ENCODE measurements at places on chromosomes 12 and 14. TPM values are rescaled to one million over a fixed set of nuclear protein-coding genes. Genes with fewer than 3 reads are reported as not detected.

DNA sequence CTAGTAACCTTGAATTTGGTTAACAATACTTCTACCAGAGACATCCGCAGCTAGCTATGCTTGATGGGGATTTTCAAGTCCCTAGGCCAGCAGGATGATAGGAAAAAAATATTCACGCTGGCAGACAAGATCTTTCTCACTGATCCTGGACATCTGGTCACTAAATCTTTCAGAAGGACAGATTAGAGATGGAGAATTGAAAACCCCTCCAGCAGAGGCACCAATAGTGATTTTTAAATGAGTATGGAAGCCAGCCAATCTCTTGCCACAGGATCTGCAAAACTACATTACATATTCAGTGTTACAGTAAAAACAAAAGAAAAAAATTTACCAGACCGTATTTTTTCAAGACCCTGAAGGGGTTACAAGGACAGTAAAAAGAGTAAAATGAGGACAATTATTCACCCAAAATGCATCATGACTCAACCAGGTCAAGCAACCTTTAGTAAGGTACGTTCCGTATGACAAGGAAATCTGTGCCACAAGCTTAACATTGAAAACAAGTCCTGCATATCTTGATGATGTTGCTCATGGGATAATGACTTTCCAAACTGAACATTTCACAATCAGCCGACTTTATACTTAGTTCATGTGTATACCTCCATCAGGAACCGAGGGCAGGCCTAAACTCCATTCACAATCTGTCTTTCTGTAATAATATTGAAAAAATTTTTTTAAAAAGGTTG, 239.5 kb downstream of the GXYLT1 start:
- DNase-seq, result no peak

DNA sequence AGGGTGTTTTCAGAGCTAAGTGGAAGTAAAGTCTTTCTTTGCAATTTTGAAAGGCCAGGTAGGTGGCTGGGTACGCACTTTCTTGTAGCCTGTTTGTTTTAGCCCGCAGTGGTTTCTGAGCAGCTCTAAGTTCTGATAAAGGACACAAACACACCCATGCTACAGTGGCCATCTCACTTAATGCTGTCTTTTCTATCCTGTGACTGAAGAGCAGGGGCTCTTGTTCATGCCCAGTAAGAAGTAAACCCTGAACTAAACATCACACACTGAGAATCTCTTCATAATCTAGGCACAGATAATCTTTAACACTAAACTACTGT, 427.2 kb downstream of the RAD51B start:
- no peak for DNase-seq

GRCh38 chr14:103733651-103734050, 18.0 kb downstream of the ZFYVE21 start:
- no peak for DNase-seq

DNA sequence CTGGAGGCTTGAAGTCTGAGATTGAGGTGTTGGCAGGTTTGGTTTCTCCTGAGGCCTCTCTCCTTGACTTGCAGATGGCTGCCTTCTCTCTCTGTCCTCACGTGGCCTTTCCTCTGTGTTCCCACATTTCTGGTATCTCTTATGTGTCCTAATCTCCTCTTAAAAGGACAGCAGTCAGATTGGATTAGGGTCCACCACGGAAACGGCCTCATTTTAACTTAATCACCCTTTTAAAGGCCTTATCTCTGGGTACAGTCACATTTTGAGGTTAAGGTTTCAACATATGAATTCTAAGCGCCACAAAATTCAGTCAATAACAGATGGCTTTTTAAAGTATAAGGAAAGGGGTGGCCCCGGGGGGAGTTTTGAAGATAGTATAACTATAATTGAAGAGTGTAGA, 33.5 kb downstream of the UNC79 start:
- no peak for DNase-seq

GRCh38 chr14:33524244-33524643, 426.6 kb downstream of the EGLN3 start:
- DNase-seq, result no peak

GRCh38 chr14:91035855-91036254, 24.6 kb downstream of the RPS6KA5 start:
- no peak for DNase-seq

DNA sequence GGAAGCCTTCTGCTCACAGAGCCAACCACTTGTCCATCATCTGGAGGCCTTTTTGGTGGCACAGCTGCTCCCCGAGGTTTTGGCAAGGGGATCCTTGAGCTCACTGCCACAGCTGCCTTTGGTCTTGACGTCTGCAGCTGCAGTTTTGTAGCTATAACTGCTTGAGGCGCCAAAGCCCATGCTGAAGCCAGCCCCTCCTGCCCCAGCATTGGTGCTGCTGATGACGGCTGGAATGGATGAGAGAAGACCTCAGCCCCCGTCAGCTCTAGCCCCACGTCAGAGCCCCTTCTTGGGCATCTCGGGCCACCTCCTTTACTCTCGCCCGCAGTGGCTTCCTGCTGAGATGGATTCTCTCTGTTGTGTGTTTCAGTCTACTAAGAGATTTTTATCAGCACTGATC, 12.3 kb upstream of the KRT74 start:
- no peak for DNase-seq

DNA sequence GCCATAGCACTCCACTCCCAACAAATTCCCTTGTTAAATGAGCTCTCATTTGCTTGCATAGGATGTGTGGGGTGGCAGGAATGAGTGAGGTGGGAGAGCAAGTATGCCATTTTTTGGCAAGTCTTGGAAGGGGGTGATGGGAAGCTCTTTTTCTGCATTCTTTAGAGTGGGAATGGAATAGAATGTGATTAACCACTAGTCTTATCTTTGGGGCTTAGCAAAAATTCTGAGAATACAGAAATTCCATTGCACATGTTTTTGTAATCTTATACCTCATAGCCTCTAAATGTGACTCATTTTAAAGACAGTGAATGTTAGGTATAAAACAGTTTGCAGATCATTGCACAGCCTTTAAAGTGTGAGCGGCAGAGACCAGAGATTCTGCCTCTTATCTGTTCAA, 28.4 kb upstream of the NEDD1 start:
- peak; percentile 6 for DNase-seq

GRCh38 chr12:56160193-56160763, 2.1 kb downstream of the MYL6 start:
- DNase-seq, result no peak

DNA sequence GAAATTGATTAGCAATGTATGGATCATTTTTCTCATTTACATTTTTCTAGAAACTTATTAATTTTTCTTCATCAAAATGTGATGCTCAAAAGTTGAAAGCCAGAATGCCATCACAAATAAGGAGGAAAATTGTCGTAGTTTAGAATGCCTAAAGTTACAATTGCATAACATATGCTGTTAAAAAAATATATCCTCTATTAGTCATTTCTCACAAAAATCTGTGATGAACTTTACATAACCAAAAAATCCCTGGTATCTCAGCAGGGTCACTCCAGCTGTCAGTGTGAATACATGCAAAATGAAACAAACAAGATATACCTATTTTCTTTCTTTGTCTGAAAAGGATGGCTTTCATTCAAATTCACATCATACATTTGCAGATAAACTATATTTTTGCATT, 358.9 kb downstream of the PAWR start:
- peak; percentile 7 for DNase-seq

DNA sequence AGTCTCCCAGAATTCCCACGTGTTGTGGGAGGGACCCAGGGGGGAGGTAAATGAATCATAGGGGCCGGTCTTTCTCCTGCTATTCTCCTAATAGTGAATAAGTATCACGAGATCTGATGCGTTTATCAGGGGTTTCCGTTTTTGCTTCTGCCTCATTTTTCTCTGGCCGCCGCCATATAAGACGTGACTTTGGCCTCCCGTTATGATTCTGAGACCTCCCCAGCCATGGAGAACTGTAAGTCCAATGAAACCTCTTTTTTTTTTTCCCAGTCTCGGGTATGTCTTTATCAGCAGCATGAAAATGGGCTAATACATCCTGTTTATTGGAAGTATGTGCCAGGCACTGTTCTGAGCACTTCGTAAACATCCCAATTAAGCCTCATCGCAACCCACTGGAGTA, 788 bp downstream of the KRT72 start:
- DNase-seq, result no peak

LRRC74A gene
- not detected for total RNA-seq

DNA sequence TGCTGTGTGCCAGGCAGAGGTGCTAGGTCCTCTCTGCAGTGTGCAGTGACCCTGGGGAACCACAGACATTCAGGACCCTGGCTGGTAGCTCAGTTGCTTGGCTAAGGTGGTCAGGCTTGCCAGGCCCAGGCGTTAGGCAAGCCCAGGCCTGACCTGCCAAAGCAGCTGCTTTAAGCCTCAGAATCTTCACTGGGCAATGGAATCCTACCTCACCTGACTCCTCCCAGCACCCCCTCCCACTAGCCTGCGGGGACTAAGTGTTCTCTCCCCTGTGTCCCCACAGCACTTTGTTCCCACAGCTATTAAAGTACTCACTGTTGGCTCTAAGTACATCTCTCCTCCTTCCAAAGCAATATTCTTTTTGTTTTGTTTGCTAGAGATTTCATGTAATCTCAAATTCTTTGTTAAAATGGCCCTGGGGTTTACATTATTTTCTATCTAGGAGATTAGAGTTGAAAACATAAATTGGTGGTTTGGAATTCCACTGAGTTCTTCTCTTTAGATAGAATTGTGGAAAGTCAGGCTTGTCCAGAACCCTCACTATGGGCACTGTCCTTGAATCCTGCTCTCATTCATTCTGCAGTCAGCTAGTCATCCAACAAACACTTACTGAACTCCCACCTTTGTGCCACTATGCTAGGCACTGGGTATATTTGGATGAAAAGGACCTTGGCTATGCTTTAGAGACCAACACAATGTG, 44.4 kb downstream of the DGLUCY start:
- no peak for DNase-seq

GRCh38 chr14:40122968-40123648, 690.9 kb upstream of the FBXO33 start:
- DNase-seq, result no peak

AMN gene
- total RNA-seq, result under 0.01 TPM

- DNase-seq, result peak; percentile 53
Measured at GRCh38 chr14:95516554-95517181, at the start of gene SYNE3. Gene SYNE3, minus strand, starts transcription at chr14:95516650. Its CDS starts 40,829 bp downstream, at chr14:95475821.

RERG gene
- total RNA-seq, result 0.64 TPM

GRCh38 chr14:89915114-89915878, 39.2 kb downstream of the EFCAB11 start:
- DNase-seq, result peak; percentile 77

DNA sequence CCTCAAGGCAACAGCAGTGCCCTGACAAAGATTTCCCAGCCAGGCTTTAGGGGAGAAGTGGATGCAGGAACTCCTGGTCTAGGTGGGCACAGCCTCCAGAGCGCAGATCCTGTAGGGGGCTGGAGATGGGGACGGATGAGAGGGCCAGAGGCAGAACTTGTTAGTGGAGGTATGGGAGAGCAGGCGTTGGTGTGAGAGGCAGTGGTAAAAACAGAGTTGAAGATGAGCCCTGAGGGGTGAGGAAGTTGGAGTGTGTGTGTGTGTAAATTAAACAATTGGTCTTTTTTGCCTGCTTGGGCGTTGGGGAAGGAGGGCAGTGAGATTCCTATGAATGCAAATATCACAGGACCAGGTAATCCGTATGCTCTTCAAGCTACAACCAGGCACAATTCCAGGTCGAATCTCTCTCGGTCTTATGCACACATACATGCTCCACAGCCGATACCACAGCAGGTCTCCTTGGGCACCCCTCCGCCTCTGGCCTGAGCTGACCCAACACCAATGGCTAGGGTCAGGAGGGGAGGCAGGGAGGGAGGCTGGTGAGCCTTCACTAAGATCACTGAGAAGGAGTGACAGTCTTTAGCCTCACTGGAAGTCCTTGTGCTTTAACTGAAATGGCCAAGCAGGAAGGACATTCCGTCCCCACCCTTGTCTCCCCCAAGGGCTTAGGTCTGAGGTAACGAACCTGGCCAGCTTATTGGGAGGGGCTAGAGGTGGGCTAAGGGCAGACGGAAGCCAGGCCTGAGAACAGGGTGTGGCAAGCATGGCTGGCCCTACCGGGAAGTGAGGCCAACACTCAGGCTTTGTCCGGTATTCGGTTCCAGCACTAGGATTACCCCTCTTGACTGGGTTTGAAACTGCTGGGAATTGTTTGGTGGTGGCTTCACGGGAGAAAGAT, 1.5 kb upstream of the KRT7 start:
- DNase-seq, result no peak

PAPLN gene
- total RNA-seq, result 4.3 TPM

RESF1 gene
- total RNA-seq, result 25.8 TPM

- DNase-seq, result peak; percentile 69
Measured at GRCh38 chr12:6367065-6367968, 8.0 kb downstream of the SCNN1A start.

- DNase-seq, result peak; percentile 74
Measured at GRCh38 chr12:50574601-50575348, 70.0 kb downstream of the DIP2B start.

GRCh38 chr12:113071135-113072112, 14.9 kb downstream of the DTX1 start:
- DNase-seq, result no peak

- DNase-seq, result no peak
Measured at GRCh38 chr12:68623984-68624383, 13.3 kb downstream of the RAP1B start.

GRCh38 chr12:127773520-127773919, 493.4 kb upstream of the TMEM132C start:
- DNase-seq, result no peak

DNA sequence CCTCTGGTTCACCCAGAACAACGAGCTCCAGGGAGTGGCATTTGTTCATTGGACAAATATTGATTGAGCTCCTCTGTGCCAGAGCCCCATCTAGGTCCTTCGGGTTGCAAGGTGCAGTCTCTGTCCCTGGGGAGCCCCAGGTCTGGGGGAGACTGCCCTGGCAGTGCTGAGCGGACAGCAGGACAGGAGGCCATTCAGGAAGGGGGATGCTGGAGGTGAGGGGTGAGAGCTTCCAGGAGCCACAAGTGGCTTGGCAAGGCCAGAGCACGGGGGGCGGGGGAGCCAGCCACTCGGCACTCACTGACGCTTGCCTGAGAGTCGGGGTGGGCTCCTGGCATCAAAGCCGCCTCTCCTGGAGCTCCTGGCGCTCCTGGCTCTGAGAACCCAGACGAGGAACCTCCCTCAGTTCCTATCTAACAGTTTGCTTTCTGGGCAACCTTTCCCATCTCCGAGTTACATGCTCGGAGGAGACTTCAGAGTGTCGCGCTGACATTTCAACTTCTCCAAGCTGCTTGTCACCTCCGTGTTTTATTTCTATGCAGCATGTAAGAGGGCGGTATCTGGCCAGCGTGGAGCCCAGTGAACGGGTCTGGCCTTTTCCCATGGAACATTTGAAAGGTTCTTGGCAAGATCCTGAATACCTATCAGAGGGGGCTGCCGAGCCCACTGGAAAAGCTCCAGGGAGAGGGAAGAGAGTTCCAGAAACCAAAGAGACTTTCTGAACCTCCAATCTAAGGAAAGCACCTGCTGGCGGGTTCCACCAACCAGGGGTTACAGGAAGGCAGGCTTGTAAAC, 62.0 kb upstream of the BCL11B start:
- DNase-seq, result no peak

PLCZ1 gene
- not detected for total RNA-seq

GRCh38 chr14:66133666-66134065, 352.5 kb upstream of the CCDC196 start:
- DNase-seq, result no peak

- no peak for DNase-seq
Measured at GRCh38 chr12:122238861-122239260, 13.0 kb upstream of the DIABLO start.

RASSF9 gene
- 0.32 TPM for total RNA-seq

- no peak for DNase-seq
Measured at GRCh38 chr12:51906430-51907082, 748 bp upstream of the ACVRL1 start.

- DNase-seq, result no peak
Measured at GRCh38 chr12:5022025-5022424, 21.7 kb upstream of the KCNA5 start.

GRCh38 chr12:57309420-57309819, 58.4 kb upstream of the STAC3 start:
- DNase-seq, result peak; percentile 67
